ENCODE measurements at places on chromosomes 3 and 15. TPM values are rescaled to one million over a fixed set of nuclear protein-coding genes. Genes with fewer than 3 reads are reported as not detected.
A peak's percentile ranks its signal among the peaks of the same experiment; 100 is the strongest.

GRCh38 chr15:40243126-40243810 lies 4.4 kb downstream of the PAK6 start:
- H3K27ac ChIP-seq: no peak overlapping the region
- H3K36me3 ChIP-seq: no peaks in the 10 kb centered on the region
- peaks cover 5% of the 10 kb centered on the region for H3K4me1 ChIP-seq
- H3K27me3 ChIP-seq: peaks cover 18% of the 10 kb centered on the region
- H3K4me3 ChIP-seq: no peak overlapping the region

- H3K27ac ChIP-seq: peak overlapping the region; percentile 95
- peaks cover 91% of the 10 kb centered on the region for H3K36me3 ChIP-seq
- H3K4me1 ChIP-seq: peaks cover 85% of the 10 kb centered on the region
- DNase-seq: no peak
- peak overlapping the region; percentile 57 for H3K4me3 ChIP-seq
Measured at GRCh38 chr3:5195605-5196004, 8.1 kb downstream of the EDEM1 start.

DNA sequence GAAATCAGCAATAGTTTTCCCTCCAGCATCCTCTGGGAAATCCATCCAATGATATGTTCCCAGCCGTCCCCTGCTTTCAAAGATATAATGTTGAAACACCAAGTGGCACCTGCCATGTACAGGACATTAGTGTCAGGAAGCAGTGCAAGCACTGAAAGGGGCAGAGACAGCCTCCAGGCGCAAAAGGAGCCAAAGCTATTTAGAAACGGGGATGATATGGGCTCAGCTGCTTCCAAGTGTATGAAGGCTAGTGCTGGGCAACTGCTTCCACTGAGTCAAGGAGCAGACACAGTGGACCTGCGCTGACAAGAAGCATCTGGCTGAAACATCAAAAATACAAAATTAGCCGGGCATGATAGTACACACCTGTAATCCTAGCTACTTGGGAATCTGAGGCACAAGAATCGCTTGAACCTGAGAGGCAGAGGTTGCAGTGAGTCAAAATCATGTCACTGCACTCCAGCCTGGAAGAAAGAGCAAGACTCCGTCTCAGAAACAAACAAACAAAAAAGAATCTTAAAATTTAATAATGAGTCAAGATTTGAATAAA lies 119.7 kb downstream of the AQP9 start:
- no peak overlapping the region for H3K27ac ChIP-seq
- no peaks in the 10 kb centered on the region for H3K4me1 ChIP-seq
- no peak overlapping the region for H3K4me3 ChIP-seq
- DNase-seq: no peak
- H3K36me3 ChIP-seq: no peaks in the 10 kb centered on the region

- no peak for DNase-seq
- H3K4me1 ChIP-seq: no peaks in the 10 kb centered on the region
- no peak overlapping the region for H3K4me3 ChIP-seq
- H3K27ac ChIP-seq: no peak overlapping the region
Measured at GRCh38 chr3:12265508-12265907, 23.4 kb upstream of the PPARG start.

GRCh38 chr3:101646726-101647125 lies 30.2 kb downstream of the ZBTB11 start:
- no peak overlapping the region for H3K27ac ChIP-seq
- H3K4me3 ChIP-seq: no peak overlapping the region
- H3K36me3 ChIP-seq: peaks cover 21% of the 10 kb centered on the region
- no peak for DNase-seq
- peaks cover 24% of the 10 kb centered on the region for H3K4me1 ChIP-seq
- no peaks in the 10 kb centered on the region for H3K27me3 ChIP-seq

The LDHAL6B gene
- not detected for total RNA-seq

The EPB42 gene
- not detected for total RNA-seq

All from activated naive CD8-positive, alpha-beta T cell treated with anti-CD3 and anti-CD28 coated beads for 36 hours (primary cell).